ENCODE measurements at places on chromosomes 7 and 10.
A peak's percentile ranks its signal among the peaks of the same experiment; 100 is the strongest.

GRCh38 chr7:101743241-101743994 is 74.0 kb upstream of the CUX1 start:
- no peak for DNase-seq

DNA sequence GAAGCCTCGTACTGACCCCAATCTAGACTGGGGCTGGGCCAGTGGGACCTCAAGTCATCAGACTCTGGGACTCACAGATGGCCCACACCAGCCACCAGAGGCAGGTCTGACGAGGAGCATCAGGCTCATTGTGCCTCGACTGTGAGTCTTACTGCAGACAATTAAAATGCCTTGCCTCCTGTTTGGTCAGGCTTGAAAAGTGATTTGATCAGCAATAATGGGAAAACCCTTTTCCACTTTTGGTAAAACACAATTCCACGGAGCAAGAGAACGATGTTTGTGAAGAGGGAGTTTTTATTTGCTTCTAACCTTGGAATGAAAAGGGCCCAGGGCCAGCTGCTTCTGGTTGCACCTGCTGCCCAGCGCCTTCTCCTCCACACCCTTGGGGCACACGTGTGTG is 43.9 kb downstream of the C10orf143 start:
- DNase-seq, result no peak

GRCh38 chr10:110523736-110524135 is 26.0 kb downstream of the DUSP5 start:
- DNase-seq, result peak; percentile 20

GRCh38 chr7:3950249-3950648 is 649.2 kb downstream of the SDK1 start:
- DNase-seq, result no peak

GRCh38 chr7:142511801-142512200 is 237.5 kb upstream of the PRSS1 start:
- DNase-seq, result no peak

GRCh38 chr7:144723301-144723700 is 112.6 kb downstream of the TPK1 start:
- DNase-seq, result no peak

- no peak for DNase-seq
These were observed 10.1 kb downstream of the CNOT4 start for GRCh38 chr7:135499818-135500217.

GRCh38 chr7:70751895-70752294 is 380.0 kb upstream of the GALNT17 start:
- DNase-seq, result no peak

DNA sequence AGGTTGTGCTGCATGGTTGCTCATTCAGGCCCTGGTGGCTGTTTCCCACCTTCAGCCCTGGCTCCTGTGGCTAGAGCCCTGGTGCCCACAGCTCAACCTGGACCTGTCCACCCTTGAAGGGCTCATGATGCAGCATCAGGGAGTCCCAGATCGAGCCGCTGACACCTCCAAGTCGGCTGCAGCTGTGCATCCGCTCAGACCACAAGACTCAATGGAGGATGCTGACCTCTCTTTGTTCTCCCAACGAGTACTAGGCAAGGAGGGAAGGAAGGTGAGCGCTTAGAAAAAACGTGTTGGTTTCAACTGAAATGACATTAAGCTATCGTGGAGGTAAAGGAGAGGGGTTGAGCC is 9.5 kb upstream of the C10orf95 start:
- no peak for DNase-seq

DNA sequence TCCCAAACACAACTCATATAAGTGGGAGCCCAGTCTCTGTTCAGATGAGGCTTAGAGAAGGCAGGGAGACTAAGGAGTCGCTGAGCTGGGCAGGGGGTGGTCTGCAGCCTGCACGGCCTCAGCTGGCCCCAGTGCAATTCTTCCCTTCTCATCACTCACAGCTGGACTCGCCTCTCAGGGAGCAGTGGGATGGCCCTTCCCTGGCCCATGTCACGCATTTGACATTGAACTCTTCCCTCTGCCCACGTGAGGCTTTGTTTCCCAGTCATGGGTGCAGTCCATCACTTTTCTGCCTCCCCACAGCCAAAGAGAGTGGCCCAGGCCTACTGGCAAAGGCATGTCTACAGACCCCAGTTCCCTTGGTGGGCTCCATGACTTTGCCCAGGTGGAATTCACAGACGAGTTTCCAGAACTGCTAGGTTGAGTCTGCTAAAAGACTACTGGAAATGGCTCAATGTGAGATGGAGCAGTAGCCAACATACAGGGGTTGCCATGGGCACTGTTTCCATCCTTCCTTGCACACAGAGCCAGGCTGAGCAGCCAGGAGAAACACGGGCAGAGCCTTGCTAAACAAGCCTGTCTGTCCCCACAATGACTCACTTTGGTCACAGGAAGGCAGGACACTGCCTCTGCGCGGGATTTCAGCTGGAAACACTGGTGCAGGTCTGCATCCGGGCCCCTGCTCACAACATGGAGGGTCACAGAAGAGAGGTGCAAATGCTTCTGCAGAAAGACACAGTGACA is 90.1 kb downstream of the OAT start:
- no peak for DNase-seq
